ENCODE measurements at places on chromosomes 6 and 20.

DNA sequence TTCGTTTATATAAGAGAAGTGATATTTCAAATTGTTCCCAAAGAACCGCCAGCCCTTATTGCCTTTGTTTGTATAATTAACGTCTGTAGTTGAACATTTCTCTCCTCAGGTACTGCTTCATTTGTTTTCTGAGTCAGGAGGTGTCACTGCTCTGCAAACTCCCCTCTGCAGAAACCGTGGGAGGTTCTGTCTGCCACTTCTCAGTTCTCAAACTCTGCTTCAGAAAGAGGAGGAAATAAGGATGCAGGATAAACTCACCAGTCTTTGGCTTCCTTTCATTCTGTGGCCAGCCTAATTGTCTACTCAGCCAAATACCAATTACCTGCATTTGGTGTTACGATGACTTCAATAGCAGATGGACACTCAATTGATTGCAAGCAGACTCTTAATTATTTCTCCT lies 149.8 kb downstream of the PAK5 start:
- DNase-seq, result no peak

DNA sequence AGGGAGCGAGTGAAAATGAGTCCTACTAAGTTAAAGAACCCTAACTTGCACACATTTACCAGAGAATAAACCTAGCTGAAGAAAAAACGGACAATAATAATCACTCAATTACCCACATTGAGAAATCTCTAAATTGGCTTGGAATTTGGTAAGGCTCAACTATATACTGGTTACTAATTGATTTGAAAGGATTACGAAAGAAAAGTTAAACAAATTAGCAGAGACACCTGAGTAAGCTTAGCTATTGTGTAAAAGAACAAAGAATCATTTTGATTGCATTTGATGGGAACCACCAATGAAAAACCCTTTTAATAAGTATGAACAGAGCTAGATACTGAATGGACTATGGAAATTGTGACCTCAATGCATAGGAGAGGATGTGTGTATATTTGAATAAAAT lies 118.6 kb upstream of the ADGRF1 start:
- DNase-seq, result no peak

DNA sequence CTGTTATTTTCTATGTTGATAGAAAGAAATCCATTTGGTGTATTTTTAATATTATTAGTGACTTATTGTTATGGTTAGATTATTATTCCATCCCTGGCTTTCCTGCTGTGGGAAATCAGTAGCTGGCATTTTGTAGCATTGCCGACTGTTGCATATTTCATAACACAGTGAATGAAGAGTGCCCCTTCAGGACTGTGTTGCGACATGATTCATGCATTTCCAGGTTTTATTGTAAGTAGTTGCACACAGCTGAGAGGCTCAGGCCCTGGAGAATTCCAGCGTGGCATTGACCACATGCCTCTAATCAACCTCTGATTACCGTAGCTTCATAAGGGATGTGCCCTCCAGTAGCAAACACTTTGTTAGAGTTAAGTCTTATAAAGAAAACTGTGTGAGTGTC lies 263.9 kb downstream of the FARS2 start:
- no peak for DNase-seq

DNA sequence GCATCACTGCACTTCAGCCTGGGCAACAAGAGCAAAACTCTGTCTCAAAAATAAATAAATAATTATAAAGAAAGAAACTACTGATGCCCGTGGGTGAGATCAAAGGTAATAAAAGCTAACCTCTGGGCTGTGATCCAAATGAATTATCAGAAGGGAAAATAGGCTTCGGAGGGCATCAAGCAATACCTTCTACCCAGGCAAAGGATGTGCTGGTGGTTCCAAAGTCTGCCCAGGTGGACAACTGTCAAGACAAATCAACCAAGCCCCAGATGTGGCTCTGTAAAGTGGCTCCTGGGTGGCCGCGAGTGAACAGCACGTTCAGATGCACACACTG lies 95.6 kb downstream of the SCML4 start:
- DNase-seq, result no peak

DNA sequence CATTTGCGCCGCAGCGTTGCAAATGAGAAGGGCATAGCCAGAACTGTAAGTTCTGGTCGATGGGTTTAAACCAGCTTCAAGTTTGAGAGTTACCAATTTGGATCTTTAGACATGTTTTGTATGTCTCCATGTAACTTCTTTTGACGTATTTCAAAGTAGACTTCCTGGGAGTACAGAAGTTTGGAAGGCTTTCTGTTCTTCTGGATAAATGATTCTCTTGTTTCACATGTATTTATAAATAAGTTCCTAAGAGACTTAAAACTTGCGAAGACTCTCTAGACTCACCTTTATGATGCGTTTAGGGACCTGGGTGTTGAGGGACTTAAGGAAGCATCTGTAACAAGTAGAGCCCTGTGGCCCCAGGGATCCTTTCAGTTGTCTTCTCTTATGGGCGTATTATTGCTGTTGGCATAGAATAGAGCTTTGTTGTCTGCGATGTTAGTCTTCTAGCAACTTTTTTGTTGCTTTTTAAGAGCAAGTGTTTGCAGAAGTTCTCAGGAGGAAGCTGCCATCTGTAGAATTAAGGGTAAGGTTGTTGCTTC lies 1.3 kb downstream of the CDYL start:
- DNase-seq, result no peak

DNA sequence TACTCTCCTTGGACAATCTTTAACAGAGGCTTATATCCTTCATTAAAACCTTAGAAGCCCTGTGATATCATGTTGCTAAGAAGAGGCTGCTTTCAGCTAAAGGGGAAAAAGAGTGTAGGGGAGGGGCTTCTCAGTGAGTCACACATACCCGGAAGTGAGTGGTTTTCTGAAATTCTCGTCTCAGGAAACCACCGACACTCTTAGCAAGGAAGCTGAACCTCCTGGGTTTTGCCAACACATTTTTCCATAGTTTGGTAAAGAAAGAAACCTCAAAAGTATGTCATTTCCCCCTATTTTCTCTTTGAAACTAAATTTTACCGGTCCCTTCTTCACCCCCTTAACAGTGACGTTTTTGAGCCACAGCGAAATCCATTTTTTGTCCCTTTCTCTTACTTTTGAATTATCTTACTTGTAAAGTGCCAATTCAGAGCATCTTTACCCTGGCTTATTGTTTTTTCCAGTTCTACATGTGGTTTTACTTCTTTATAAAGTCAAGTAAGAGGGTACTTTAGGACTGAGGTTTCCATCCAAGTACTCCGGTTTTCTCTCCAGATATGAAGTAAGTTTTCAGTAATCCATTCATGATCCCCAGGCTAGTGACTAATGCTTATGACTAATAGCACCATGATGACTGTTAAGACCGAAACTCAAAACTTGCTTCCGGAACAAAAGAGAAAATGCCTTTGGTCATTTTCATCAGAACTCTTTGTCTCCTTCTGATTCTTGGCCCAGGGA lies 219.3 kb downstream of the ARHGAP18 start:
- DNase-seq, result no peak

DNA sequence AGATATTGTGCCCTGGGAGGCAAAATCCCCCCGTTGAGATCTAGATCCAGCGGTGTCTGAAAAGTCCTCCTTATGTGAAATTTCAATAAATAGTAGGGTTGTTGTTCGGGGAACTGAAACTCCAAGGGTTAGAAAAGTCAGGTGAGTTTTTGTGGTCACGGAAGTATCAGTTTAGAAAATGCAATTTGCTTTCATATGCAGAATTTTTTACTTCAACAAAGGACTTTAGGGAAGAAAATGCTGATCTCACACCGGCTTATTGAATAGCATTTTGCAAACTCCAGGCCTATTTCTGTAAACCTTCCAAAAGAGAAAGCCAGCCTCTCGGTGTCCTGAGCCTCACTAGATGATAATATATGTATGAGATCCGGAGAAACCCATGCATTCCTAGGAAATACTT lies 254.7 kb downstream of the TSHZ2 start:
- DNase-seq, result no peak

DNA sequence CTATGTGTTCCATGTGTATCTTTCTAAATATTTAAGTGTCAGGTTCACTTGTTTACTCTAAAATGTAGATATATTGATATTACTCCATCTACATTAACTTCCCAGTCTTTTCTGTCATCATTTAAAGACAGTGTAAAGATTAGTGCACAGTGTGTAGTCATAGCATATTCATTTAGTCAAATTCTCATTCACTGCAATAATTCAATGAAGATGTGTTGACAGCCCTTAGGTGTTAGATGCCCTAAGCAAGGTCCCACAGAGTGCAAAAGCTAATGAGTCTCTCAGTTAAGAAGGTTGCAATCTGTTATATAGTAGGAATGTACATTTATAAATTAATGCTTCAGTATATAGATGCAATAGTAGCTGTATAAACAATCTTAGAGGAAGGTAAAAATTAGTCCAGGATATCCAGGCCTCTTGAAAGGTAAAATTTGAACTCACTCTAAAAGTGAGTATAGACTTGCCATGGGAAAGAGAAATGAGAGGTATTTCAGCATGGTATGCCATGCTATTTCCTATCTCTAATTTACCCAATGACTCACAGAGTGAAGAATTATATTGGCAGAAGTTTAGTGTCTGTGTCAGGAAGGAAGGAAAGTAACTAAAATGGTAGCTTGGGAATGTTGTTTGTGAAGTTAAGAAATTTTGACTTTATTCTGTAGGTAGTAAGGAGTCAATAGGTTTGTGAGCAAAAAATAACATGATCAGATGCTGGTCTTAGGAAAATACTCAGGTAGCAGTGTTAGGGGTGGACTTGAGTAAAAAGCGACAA lies 969.9 kb upstream of the CITED2 start:
- no peak for DNase-seq

DNA sequence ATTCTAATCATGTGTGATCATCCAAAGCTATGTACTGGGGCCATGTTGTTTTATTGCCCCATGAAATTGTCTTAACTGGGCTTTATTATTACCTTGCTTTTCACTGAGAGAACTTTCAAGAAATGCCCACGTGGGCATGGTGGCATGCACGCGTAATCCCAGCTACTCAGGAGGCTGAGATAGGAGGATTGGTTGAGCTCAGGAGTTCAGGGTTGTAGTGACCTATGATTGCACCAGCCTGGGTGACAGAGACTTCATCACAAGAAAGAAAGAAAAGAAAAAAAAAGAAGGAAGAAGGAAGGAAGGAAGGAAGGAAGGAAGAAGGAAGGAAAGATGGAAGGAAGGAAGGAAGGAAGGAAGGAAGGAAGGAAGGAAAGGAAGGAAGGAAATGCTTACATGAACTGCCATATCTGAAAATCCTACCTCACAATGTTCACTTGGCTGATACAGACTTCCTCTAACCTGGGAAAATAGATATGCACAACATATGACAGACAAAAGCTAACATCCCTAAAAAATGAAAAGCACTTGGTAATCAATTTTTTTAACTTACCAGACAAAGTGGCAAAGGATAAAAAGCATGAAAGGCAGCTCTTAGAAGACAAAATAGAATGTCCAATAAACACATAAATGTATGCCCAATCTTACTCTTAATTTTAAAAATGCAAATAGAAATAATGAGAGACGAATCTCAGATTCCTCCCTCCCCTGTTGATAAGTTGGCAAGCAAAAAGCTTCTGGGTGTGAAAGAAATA lies 25.5 kb upstream of the TMEM244 start:
- no peak for DNase-seq

DNA sequence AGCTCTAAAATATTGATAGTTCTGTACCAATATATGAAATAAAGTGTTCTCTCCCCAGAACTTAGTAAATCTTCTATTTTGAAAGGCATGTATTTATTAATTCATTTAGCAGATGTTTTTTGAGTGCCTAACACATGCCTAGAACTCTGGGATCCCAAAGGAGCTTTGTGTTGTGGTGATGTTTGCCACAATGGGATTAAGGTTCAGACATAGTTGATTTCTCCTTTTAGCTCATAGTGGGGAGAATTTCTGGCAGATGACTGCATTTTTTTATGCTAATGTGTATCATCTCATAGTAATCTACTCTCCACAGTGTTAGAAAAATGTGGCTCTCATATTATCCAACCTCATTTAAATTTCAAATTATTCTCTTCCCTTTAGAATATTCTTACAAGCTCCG lies 21.7 kb downstream of the MYB start:
- no peak for DNase-seq

- no peak for DNase-seq
Observed at GRCh38 chr6:132612449-132613108, 11.5 kb downstream of the TAAR2 start.

DNA sequence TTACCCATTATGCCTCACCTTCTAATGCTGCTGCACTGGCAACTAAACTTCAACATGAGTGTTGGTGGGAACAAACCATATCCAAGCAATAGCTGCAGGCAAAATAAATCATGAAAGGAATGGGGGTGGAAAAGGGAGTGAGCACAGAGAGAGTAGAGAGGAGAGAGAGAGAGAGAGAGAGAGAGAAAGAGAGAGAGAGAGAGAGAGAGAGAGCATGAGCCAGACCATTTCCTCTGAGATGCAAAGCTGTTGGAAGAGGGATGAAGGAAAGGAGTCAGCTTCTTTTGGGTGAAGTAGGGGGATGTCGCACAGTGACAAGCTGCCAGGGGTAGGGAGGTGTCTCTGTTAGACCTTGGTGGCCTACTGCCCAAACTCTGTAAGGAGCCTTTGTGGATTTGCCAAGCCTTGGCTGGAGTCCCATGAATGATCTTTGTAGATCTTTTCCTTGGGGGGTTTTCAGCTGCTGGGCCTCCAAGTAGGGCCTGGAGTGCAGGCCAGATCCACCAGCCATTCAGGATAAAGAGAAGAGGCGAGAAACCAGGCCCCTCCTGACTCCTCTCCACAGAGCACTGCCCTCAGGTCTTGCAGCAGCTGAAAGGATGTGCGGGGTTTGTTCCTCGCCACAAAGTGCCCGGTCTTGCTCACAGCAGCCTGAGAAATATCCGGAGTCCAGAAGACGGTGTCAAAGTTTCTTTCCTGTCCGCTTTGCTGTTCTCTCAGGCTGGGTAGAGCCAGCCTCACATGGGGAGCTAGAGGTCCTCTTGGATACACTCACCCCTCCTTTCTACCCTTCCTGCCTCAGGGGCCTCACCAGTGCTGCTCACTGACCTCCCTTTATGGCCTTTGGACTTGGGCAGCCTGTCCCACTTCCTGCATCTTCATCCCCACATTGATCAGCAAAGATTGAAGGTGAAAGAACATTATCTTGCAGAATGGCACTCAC lies 17.8 kb downstream of the BTBD3 start:
- DNase-seq, result no peak

DNA sequence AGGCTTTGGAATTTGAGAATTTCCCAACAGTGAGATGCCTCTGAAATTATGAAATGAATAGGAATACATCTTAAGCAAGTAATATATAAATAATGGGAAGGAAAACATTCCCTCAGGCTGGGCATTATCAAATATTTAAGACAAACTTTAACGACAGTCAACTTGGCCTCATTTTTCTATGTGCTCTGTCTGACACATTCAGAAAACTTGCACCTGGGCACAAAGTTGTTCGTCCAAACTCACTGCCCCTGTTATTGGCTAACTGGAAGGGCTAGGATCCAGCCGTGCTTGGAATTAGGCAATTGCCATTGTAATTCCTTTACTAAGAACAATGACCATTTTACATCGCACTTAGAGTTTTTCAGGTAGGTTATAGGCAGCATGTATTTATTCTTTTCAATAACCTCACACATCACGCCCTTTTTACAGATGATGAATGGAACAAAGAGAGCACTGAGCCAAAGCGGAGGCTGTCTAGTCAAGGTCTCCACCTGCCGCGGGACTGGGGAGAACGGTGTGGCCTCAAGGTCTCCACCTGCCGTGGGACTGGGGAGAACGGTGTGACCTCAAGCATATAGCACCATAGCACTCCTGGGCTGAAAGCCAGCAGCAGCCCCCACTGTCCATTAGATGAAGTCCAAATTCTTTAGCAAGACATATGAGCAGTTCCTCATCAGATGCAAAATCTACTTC lies 40.7 kb upstream of the FOXQ1 start:
- DNase-seq, result no peak
